Stimulated activated CD4-positive, alpha-beta T cell treated with anti-CD3 and anti-CD28 coated beads, Interleukin-12 subunit alpha, Interleukin-12 subunit beta, amount 100 ng/mL, for 48 hours (primary cell): ENCODE measurements at places on chromosomes 3 and 15.

GRCh38 chr15:40118473-40118872 is 9.8 kb upstream of the BMF start:
- no peak for DNase-seq

GRCh38 chr3:49720855-49721595 is 1.5 kb upstream of the AMIGO3 start:
- no peak for DNase-seq

- no peak for DNase-seq
These were observed 119.0 kb downstream of the XXYLT1 start for GRCh38 chr3:195151866-195152541.

GRCh38 chr3:168285506-168285905 is 189.8 kb upstream of the GOLIM4 start:
- DNase-seq, result no peak

GRCh38 chr15:40769274-40770146 is at the start of gene C15orf62:
Gene C15orf62, plus strand, starts transcription at chr15:40769980. Its CDS starts 516 bp downstream, at chr15:40770496.
- DNase-seq, result peak; percentile 23

- no peak for DNase-seq
These were observed 70.4 kb downstream of the KLF13 start for GRCh38 chr15:31396881-31397560.

DNA sequence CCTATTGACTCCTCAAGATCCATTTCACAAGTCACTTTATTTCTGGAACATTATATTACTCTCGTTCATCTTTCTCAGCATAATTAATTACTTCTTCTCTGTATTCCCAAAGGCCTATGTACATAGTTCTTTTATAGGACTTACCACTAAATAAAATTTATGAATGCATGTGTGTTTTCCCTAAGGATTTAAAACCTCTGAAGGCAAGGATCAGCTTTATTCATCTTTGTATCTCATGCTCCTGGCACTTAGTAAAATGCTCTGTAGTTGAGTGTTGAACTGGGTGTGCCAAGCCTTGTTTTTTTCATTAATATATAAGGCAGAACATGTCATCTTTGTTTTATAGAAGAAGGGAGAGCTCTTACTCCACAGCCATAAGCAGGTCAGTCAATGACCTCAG is 194.1 kb upstream of the ZPLD1 start:
- DNase-seq, result no peak

- DNase-seq, result no peak
These were observed 221.3 kb upstream of the CDIN1 start for GRCh38 chr15:36358094-36358493.

DNA sequence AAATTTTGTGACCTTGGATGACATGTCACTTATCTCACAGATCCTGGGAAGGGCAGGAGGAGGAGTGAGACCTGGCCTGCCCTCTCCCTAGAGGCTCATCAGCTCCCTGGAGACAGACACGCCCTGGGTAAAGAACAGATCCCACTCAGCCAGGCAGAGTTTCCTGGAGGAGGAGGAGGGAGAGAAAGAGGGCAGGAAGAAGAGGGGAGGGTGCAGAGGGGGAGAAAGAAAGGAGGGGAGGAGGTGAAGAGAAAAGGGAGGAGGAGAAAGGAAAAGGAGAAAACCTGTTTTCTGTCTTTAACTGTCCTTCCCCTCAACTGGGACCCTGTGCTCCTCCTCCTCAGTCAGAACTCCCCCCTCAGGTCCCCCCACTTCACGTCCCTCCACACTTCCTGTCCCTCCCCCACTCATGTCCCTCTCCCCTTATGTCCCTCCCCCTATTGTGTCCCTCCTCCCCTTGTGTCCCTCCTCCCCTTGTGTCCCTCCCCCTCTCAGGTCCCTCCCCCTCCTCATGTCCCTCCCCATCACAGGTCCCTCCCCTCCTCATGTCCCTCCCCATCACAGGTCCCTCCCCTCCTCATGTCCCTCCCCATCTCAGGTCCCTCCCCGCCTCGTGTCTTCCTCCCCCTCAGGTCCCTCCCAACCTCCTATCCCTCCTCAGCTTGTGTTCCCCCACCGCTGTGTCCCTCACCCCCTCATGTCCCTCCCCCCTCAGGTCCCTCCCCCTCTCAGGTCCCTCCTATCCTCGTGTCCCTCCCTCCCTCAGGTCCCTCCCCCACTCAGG is 52.3 kb upstream of the CGNL1 start:
- no peak for DNase-seq

DNA sequence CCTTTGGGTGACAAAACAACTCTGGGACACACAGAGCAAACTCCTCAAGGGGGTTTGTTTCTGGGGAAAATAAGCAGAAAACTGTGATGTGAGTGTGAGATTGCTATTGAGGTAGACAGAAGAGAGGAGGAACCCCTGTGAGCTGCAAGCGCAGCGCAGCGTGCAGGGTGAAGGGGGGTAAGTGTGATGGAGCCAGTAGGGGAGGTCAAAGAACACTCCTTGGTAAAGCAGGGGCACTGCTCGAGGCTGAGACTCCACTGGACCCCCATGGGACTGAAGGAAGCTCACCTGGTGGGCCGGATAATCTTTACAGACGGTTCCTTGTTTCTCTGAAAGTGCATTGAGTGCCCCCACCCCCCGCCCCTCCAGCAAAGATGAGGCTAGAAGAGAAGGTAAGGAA is 7.5 kb downstream of the INAFM2 start:
- no peak for DNase-seq

DNA sequence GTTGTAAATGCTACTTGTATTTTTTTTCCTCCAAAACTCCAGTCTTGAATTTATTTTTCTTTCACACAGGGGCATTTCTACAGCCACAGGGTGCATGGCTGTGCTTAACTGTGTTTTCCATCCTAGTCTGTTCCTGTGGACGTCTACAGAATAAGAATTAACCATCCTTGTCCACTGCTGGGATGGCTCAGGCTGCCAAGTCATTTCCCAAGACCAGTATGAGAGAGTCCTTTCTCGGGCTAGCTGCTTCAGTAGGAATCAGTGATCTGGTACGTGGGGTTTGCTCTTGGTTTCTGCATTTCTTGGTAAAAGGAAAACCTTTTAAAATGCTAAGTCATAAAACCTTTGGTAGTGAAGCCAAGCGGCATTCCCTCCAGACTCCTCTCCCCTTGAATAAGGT is 29.8 kb downstream of the CHDH start:
- DNase-seq, result no peak

DNA sequence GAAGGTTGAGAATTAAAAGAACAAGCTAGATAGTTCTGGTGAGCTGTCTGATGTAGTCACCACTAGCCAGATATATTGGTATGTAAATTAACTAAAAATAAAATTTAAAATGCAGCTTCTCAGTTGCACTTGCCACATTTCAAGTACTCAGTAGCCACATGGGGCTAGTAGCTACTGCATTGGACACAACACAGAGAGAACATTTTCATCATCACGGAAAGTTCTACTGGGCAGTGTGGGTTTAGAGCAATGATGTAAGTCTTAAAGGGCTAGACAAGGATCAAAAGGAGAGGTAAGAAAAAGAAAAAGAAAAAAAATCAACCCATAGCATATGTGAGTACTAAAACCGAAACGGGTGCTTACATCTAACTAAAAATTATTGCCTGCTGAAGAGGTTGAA is 282.4 kb upstream of the LRRFIP2 start:
- DNase-seq, result no peak

DNA sequence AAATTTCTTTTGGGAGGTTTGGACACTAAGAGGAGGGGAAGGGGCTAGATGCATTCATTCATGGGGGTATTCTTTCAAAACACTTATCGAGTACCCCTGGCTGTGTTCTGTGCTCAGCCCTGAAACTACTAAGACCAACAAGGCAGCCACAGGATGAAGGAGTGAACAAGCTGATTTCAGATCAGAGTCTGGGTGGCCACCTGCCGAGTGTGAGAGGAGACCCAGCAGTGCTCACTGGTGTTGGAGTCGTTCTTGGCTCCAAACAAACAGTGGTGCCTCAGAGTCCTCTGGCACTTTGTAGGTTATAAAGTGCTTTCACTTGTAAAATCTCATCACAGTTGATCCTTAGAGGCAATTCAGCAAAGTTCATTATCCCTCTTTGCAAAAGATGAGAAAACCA is 48.8 kb upstream of the CMTM8 start:
- DNase-seq, result no peak

GRCh38 chr3:175222356-175222755 is 363.2 kb downstream of the NAALADL2 start:
- no peak for DNase-seq

GRCh38 chr15:48972750-48973503 is 9.2 kb upstream of the SHC4 start:
- no peak for DNase-seq

DNA sequence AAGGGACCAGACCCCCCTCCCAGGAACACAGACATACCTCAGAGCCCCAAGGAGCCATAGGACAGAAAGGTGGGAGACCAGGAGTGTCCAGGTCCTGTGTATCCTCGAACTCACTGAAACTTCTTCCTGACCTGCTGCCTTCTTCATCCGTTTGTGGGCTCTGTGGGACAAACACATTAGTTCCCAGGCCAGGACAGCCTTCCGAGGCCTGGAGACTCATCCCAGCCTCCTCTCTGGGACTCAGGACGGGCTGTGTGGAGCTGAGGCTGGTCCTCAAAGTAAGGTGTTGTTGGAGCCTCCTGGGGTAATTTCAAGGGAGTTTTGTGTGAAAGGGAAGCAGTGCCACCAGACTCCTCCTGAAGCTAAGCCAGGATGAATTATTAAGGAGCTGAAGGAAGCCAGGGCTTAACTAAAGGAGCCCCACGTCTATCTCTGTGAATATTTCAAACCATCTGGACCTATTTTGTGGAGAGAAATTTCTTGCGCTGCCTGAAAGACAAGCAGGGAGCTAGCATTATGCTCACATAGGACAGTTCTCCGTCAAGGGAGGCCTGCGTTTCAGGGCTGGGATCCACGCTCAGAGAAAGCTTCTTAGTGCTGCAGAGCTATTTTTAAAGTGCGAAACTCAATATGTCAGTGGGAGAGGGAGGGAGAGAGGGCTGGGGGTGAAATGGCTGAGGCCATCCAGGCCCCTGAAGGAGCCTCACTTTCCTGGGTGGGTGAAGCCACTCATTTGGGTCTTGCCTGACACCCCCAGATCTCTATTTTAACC is 29.8 kb upstream of the PLA2G4E start:
- DNase-seq, result no peak

DNA sequence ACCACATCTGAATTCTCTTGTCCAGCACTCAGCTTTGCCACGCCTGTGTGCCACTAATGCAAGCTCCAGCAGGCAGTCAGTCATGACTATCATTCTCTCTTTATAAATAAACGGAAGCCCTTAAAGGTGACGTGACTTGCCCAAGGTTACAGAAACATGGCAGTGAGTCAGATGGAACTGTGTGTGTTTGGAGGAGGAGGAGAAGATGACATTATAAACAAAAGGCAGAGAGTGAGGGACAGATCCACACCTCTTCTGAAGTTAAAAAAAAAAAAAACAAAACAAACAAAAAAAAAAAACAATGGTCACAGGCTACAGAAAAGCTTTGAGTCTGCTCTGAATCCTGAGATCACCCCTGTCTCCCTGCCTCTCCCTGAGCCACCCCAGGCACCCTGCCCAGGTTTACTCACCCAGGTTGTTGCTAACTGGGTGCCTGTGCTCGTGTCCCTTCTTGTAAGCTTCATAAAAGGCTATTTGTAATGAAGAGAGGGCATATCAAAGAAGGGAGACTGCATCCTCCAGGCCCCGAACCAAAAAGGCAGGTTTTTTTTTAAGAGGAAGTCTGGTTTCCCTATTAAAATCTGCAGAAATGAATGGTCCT is 119.7 kb upstream of the PHLDB2 start:
- no peak for DNase-seq

GRCh38 chr3:71401695-71402231 is 181.8 kb downstream of the FOXP1 start:
- no peak for DNase-seq

DNA sequence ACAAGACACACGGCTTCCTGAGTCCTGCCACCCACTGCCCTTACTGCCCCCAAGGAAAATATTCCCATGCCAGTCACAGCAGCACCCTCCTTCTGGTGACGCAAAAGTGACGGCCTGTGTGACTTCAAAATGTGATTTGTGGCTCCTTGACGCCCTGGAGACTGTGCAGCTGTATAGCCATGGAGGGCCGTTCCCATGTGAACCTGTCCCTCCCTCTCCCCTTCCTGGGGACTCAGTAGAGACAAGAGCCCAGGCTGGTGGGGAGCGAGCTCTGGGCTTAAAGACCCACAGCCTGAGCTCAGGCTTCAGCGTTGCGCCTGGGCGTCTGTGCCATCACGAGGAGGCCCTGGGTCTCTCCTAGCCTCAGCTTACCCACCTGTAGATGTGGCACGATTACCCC is 78.2 kb downstream of the TOP2B start:
- no peak for DNase-seq

DNA sequence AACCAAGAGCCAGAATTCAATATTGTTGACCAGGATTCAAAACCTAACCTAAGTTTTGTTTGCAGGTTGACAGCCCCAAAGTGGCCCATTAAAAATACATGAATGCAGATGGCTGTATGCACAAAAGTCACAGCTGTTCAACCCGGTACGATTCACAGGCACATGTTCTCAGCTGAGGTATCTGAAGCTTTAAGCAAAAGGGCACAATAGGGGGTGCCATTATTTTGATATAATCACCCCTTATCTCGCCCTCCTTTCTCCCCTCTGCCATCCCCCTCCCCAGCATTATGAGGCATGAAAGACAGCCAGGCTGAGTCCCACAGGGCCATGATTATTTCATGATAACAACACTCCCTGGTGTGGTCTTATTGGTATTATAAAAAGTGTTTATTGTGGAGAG is 264.9 kb downstream of the EBLN2 start:
- no peak for DNase-seq

- DNase-seq, result no peak
These were observed 350.5 kb downstream of the EPHB1 start for GRCh38 chr3:135145581-135145980.

- DNase-seq, result no peak
These were observed 4.8 kb downstream of the PAQR5 start for GRCh38 chr15:69303337-69304181.

DNA sequence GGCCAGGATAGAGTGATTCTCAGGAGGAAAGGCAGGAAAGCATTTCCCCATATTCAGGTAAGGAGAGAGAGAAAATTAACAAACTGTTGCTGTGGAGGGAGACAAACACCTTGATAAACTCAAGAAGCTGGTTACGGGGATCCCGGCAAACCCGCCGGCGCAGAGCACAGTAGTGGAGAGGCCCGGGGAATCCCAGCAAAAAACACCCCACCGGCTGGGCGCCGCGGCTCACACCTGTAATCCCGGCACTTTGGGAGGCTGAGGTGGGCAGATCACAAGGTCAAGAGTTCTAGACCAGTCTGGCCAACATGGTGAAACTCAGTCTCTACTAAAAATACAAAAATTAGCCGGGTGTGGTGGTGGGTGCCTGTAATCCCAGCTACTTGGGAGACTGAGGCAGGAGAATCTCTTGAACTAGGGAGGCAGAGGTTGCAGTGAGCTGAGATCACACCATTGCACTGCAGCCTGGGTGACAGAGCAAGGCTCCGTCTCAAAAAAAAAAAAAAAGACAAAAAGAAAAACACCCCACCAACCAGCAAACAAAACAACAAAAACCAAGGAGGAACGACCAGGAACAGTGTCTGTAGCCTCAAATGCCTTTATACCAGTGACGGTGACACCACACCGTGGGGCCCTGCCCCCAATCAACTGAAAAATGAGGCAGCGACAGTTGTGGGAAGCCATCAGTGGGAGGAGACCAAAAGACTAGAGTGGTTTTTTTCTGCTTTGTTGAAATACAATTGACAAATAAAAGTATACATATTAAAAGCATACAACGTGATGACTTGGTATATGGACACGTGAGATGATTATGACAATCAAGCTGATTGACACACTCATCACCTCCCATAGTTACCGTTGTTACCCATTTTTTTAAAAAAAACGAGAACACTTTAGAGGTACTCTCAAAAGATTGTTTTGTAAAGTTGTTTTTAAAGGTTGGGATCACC is 40.2 kb upstream of the IDH2 start:
- no peak for DNase-seq

- no peak for DNase-seq
These were observed 110.5 kb upstream of the RAP2B start for GRCh38 chr3:153051427-153052095.
